ENCODE measurements at places on chromosomes 2 and 18. TPM values are rescaled to one million over a fixed set of nuclear protein-coding genes. Genes with fewer than 3 reads are reported as not detected.

The SERPINB10 gene
- total RNA-seq: not detected

The WDSUB1 gene
- total RNA-seq: 6.2 TPM

The GKN2 gene
- not detected for total RNA-seq

The SLC14A1 gene
- total RNA-seq: not detected

The CAVIN2 gene
- total RNA-seq: not detected

The HRH4 gene
- not detected for total RNA-seq

The KANSL3 gene
- 34.2 TPM for total RNA-seq

The PLCL1 gene
- not detected for total RNA-seq

The CROCC2 gene
- not detected for total RNA-seq

The KCNJ13 gene
- total RNA-seq: not detected

The ZAP70 gene
- 0.22 TPM for total RNA-seq

The CEP76 gene
- 19.3 TPM for total RNA-seq

The ARHGEF33 gene
- 0.92 TPM for total RNA-seq

The TTC31 gene
- 35.2 TPM for total RNA-seq

Data from H9 (cell line).